Body of pancreas (tissue), 4 donors: ENCODE measurements at places on chromosomes 4 and X.

- DNase-seq, result no peak
These were observed 547.0 kb downstream of the ARAP2 start for GRCh38 chr4:35697210-35697736.

- DNase-seq, result no peak
These were observed 61.5 kb downstream of the SORCS2 start for GRCh38 chr4:7253837-7254236.

DNA sequence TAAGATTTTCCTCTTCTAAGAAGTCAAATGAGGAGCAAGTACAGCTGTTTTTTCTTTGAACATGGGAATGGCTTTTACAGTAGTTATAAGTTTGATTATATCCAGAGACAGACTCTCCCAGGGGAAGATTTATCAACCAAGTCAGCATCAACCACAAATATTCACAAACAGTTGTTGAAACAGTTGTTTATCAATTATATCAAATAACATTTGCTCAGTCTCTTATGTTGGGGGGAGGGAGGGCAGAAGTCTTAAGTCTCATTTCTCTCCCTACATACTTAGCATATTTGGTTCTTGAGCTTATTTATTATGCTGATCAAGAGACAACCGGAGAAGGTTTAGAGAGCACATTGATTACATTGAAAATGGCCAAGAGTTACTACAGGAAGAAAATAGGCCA, 110.1 kb downstream of the FBXO8 start:
- DNase-seq, result no peak

DNA sequence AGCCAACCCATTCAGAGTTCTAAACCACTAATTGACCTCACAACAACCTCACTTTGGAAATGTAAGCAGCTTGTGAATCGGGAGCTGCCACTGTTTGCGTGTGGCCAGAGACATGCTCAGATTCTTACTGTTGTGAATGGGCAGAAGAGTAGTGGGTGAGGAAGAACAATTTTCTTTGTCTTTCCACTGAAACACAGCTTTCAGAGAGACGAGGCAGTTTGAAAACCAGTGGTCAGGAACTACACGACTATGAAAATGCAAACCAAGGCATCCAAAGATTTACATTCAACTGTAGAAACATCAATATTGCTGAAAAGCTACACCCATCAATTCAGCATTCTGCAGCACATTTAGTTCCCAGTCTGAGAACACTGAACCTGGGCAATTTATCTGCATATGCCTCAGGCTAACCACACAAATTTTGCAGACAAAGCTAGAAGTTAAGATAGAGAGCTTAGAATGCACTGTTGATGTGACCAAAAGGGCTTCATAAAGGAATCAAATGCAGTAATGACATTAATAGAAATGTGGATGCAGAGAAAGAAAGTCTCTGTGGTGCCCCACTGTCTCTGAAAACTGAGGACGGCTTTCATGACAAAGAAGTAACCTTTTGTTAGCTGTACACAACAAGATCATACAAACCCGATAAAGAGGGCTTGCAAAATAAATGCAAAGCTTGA, 134.3 kb downstream of the APBB2 start:
- no peak for DNase-seq

DNA sequence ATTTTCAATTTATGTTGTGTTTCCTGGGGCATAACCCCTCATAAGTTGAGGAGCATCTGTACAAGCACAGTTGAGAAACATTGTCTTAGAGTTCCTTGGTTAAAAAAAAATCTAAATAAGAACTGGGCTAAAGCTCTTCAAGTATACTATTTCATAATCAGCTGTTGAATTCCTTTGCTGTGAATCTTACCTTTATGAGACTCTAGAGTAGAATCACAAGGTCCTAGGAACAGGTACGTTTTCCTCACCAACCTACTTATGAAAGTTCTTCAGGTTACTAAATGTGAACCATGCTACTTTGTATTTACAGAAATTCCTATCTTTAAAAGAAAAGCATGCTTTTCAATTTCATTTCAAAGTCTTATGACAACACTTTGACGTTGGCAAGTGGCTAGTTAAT, 20.9 kb upstream of the SOD3 start:
- no peak for DNase-seq

- no peak for DNase-seq
These were observed 75.0 kb downstream of the FAT4 start for GRCh38 chr4:125389713-125390112.

- no peak for DNase-seq
These were observed 176.4 kb downstream of the PTTG2 start for GRCh38 chr4:38136604-38137003.

DNA sequence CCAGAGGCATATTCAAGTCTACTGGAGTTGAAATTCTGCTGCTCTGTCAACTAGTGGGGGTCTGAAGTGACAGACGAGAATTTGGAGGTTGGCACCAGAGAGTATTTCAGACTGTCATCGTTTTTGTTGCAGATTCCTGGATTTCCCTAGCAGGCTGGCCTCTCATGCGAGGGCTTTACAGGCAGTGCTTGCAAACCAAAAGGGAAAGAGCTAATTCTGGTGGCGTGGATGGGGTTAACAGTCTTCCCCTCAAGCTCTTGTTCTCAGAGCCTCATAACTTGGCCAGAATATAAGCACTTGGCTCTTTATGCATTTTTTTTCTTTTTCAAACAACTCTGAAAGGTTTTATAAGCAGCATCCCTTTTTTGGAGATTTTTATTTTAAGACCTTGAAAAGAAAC, at the start of gene SPARCL1:
SPARCL1 (minus strand) TSS at position 190 of the 400 bp plus-strand sequence. CDS start 29,802 bp downstream, outside the sequence.
- no peak for DNase-seq

- no peak for DNase-seq
These were observed 255.6 kb upstream of the JADE1 start for GRCh38 chr4:128553686-128554515.

DNA sequence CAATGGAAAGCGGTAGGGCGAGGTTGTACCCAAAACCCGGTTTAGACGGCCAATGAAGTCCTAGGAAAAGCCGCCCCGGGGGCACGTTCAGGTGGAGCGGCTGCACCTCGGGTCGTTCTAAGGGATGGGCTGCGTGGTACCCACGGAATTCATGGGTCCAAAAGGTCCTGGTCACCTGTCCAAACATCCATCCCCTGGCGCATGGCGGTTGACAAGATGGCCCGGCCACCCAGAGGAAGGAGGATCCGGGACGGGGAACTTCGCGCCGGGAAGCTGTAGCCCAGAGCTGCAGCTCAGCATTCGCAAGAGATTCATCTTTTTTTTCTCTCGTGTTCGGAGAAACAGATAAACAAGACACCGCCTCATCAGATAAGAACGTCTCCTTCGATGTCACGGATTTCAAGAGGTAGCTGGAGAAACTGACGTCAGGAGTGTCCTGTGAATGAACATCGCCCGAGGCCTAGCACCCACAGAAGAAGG, 10.9 kb downstream of the PITX2 start:
- no peak for DNase-seq

GRCh38 chrX:70437011-70437410, 7.6 kb upstream of the DLG3 start:
- no peak for DNase-seq

- DNase-seq, result peak; percentile 46
These were observed 995.7 kb upstream of the PRKX start for GRCh38 chrX:4708970-4709760.

- no peak for DNase-seq
These were observed 1444.2 kb downstream of the ADGRL3 start for GRCh38 chr4:62644372-62644771.

- no peak for DNase-seq
These were observed 21.7 kb upstream of the CSN1S1 start for GRCh38 chr4:69909195-69909594.

- peak; percentile 93 for DNase-seq
These were observed at the start of gene FHDC1 for GRCh38 chr4:152935631-152936445. Gene FHDC1, plus strand, starts transcription at chr4:152936323. Its CDS starts 6,735 bp downstream, at chr4:152943058.

- DNase-seq, result no peak
These were observed 486.6 kb downstream of the FAT4 start for GRCh38 chr4:125801373-125801772.

DNA sequence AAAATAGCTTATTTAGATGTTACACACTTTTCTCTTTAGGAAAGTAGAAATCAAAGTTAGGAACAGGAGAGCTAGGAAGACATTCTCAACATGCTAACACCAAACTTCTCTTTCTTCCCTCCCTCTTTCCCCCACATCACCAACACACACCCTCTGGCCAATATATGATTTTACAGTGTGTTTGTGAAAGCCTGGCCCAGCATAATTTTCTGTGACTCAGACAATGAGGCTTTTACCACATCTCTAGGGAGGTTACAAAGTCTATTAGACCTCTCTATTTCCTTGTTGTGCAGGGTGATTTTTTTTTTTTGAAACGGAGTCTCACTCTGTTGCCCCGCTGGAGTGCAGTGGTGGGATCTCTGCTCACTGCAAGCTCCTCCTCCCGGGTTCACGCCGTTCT, 189.9 kb downstream of the AASDH start:
- no peak for DNase-seq

DNA sequence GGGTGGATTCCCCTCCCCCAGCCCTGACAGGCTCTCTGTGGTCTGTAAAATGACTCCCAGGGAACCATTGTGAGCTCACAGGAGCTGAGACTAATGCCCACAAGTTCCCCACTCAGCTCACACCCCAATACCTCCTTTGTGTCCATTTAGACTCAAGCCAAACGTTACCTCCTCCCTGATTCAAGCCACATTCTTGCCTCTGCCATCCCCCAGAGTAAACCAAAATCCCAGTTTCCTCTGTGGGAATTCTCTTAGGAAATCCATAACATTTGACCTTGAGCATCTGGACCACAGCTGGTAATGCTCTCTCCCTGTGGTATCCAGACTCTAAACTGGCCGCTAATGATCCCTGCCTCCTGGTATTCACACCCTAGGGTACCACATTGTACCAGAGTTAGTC, 26.3 kb upstream of the KDM5C start:
- DNase-seq, result no peak

DNA sequence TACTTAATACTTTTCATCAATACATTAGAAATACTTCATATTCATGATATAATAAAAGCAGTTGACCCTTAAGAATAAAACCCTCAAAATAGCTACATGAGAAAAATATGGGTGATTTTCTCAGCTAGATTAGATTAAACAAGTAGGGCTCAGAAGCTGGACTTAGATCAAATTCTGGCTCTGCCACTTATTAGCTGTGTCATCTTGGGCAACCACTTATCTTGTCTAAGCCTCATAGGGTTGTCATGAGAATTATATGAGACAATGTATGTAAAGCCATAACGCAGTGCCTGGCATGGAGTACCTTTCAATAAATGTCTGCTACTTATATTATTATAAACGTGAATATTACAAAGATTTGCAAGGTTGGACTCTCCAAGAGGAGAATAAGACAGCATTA, 84.3 kb upstream of the PGRMC2 start:
- DNase-seq, result no peak

- DNase-seq, result no peak
These were observed 963.3 kb upstream of the GRIA3 start for GRCh38 chrX:122220644-122221373.

GRCh38 chr4:53522334-53522733, 69.0 kb downstream of the LNX1 start:
- no peak for DNase-seq

DNA sequence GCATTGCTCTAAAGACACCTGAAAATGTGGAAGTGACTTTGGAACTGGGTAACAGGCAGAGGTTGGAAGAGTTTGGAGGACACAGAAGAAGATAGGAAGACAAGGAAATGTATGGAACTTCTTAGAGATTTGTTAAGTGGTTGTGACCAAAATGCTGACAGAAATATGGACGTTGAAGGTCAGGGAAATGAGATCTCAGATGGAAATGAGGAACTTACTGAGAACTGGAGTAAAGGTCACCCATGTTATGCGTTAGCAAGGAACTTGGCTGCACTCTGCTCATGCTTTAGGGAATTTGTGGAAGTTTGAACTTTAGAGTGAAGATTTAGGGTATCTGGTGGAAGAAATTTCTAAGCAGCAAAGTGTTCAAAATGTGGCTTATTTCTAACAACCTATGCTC, 99.4 kb downstream of the FAM13A start:
- no peak for DNase-seq

GRCh38 chrX:9153300-9153699, 119.4 kb upstream of the FAM9B start:
- DNase-seq, result no peak

DNA sequence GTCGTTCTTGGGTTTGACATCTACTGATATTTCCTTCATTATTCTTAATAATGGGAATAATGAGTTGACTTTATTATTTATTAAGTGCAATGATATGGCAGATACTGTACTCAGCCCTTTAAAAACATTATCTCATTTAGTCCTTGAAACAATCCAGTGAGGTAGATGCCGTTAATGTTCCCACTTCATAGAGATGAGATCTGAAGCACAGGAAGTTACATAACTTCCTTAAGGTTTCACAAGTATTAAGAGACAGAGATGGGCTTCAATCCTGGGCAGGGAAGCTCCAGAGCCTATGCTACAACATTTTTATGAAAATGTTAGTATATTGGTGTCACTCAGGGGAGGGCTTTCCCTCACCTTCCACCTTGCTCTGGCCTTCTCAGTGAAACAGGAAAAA, 9.7 kb upstream of the KLHL13 start:
- no peak for DNase-seq

- no peak for DNase-seq
These were observed 115.8 kb downstream of the PPARGC1A start for GRCh38 chr4:23773884-23774636.

DNA sequence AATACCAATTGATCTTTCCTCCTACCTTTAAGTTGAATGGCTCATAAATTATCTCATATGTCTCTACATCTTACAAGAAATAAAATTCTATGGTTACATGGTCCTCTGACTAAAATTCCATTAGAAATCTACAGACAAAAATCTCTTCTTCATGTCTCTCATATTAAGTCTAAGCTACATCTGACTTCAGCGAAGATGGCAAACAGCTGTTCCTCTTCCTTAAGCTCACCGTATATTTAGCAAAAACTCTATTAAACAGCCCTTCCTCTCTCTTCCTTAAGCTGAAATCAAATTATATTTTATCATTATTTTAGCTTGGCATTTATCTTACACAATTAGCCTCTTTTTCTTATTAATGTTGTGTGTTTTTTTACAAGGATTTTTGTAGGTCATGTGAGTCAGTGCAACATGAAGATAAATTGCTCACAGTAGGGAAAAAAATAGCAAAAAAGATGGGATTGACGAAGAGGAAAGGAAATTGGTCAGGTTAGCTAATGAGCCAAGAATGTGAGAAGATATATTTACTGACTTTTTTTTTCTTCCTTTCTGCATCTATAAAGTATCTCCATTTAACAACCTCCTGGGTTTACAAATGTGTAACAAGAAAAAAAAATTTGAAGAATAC, 2412.8 kb downstream of the ARAP2 start:
- no peak for DNase-seq

DNA sequence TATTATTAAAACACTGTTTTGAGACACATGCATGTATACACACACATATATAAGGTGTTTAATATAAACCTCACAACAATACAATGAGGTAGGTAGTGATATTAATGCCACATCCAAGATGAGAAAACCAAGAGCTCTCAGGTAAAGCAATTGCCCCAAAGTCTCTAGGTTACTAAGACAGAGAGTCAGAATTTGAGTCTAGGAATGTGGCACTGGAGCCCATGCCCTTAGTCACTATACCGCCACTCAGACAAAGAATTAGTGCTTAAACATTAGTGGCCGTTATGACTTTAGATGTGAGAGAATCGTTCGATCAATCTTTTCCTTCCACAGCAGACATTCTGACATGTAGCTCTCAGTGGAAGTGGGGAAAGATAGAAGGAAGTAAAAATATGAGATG, 108.2 kb upstream of the ACSL4 start:
- no peak for DNase-seq
